ENCODE measurements at places on chromosomes 6 and 20.

GRCh38 chr6:109793792-109794191 is 102.7 kb downstream of the FIG4 start:
- no peak for DNase-seq

GRCh38 chr6:14706378-14706929 is 539.4 kb upstream of the JARID2 start:
- peak; percentile 42 for DNase-seq

DNA sequence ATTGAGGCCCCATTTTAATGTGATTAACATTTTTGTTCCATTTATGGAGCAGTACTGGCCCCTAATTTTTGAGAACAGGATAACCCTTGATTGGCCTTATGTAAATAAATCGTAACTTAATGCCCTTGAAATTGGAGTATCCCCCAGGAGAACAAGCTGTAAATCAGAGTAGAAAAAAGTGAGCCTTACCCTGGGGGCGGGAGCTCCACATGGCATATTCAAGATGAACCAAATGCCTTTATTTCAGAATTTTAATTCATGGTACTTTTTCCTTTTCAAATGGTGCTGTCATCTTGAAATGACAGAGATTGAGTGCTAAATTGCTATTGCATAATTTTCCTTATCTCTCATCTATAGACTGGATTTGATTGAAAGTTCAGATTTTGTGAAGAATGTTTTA is 809.5 kb upstream of the FLRT3 start:
- no peak for DNase-seq

GRCh38 chr6:150126641-150127291 is 16.1 kb upstream of the PPP1R14C start:
- no peak for DNase-seq

DNA sequence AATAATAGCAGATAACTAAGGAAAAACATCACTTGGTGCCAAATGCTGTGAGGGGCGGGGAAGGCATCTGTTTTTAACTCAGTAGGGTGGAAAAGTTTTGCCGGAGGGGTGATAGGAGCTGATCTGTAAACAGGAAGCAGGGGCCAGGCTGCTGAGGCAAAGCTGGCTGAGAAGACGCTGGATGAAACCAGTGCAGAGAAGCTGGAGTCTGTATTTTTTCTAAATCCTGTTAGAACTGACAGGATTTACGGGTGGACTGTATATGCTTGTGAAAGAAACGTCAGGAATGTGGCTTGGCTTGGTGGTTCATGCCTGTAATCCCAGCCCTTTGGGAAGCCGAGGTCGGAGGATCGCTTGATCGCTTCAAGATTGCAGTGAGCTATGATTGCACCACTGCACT is 5.6 kb downstream of the PCMTD2 start:
- no peak for DNase-seq

GRCh38 chr6:1388630-1389368 is 577 bp upstream of the FOXF2 start:
- DNase-seq = no peak

DNA sequence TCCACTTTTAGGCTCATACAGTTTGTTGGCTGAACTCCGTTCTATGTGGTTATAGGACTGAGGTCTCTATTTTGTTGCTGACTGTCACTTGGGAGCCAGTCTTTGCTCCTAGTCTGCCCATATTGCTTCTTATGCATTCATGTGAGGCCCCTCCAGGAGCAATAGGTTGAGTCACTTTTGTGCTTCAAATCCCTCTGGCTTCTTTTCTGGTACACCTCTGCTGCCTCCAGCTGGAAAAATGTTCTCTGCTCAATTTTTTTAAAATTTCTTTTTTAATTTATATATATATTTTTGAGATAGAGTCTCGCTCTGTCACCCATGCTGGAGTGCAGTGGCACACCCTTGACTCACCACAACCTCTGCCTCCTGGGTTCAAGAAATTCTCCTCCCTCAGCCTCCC is 42.7 kb upstream of the NOX3 start:
- DNase-seq = no peak

GRCh38 chr6:119594907-119595306 is 245.3 kb upstream of the MAN1A1 start:
- no peak for DNase-seq

GRCh38 chr6:84390851-84391250 is 163.4 kb upstream of the CEP162 start:
- DNase-seq = no peak

DNA sequence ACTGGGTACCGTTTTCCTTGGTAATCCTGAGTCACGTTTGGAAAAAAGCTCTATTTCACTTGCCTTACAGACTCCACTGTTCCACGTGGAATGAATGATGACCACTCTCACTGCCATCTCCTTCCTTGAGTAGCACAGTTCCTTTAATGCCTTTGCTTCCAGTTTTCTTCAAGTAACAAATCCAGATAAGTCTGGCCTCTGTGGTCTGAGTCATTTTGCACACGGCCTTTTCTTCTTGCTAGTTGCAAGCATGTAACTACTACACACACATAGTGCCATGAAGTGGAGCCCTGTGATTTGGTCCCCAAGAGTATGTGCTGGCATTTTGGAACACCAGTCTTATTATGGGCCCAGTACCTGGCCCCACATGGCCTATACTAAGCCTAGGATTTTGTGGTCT is 182.8 kb downstream of the SASH1 start:
- DNase-seq = no peak

DNA sequence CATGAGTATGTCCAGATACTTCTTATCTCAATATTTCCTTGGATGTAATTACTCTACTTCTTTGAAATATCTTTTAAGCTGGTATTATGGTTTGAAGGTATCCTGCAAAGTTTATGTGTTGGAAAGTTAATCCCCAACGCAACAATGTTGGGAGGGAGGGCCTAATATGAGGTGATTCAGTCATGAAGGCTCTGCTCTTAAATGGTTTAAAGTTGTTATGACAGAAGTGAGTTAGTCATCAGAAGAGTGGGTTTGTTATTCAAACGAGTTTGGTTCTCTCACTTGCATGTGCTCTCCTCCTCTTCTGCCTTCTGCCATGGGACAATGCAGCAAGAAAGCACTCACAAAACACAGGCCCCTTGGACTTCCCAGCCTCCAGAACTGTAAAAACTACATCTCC is 176.3 kb downstream of the KCNQ5 start:
- DNase-seq = no peak

GRCh38 chr6:88730611-88731011 is 232.8 kb downstream of the RNGTT start:
- DNase-seq = no peak

DNA sequence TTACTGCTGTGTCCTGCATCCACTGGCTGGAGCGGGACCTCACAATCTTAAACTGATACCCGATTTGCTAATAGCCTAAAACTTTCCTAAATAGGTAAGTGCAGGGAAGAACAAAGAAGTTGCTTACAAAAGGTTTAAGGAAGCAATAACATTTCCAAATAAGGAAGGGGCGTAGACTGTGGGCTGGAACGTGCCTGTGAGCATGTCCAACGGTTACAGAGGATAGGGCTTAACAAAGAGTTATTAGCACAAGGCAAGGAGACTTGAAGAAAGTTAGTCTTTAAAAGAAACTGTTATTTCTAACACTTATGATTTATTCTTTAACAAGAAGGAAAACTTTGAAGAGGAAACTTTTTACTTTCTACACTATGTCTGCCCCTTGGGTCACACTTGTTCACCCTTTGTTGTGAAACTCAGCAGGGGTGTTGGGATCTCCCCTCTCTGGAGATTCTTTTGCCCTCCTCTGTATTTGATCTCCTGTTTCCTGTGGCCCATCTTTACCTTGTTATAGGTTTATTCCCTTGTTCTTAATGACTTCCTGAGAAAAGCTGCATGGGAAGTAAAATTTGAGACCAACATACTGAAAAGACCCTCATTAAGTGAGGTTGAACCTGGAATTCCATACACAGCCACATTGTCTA is 28.7 kb downstream of the KAT14 start:
- no peak for DNase-seq

GRCh38 chr6:45658958-45659357 is 281.2 kb upstream of the SUPT3H start:
- no peak for DNase-seq

- no peak for DNase-seq
Observed at GRCh38 chr20:54067606-54068174, 2.7 kb downstream of the BCAS1 start.

- DNase-seq = no peak
Observed at GRCh38 chr6:93373445-93373844, 45.9 kb downstream of the EPHA7 start.

- DNase-seq = no peak
Observed at GRCh38 chr6:163688739-163689362, 274.3 kb downstream of the QKI start.

- no peak for DNase-seq
Observed at GRCh38 chr6:35428421-35429149, 23.6 kb upstream of the FANCE start.

- no peak for DNase-seq
Observed at GRCh38 chr6:166782520-166782919, 155.5 kb upstream of the RPS6KA2 start.

DNA sequence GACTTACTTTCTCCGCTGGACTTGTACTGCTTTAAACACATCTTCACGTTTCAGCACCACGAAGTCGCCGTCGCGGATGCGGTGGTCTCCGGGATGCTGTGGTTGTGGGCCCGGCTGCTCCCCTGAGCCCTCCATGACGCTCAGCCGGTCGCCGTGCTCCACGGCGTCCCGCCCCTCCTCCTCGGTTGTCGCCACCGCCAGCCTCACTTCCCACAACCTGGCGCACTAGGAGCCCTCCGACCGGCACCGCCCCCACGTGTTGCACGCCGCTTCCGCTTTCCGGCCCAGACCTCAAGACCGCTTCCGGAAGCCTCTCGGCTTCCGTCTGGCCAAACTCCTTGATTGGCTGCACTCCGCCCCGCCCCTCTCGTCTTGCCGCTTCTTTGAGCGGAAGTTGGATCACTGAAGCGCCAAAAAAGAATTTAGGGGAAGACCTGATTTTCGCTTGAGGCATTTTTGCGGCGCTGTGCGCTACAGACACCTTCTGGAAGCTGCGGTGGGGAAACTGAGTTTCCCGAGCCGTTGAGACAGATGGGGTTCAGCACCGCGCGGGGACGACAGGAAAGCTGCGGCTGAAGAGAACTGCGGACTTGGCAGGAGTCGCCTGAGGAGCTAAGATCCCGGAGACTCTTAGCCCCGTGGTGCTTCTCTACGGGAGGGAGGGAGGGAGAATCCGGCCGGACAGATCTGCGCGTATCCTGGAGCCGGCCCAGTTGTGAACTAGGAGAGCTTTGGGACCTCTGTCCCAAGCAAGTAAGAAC is at the start of the genes MCM8 and TRMT6:
Gene MCM8, plus strand, starts transcription at position 382 of the 761 bp plus-strand sequence. CDS start 1,364 bp downstream, outside the sequence.
Gene TRMT6, minus strand, starts transcription at position 263 of the 761 bp plus-strand sequence. Its CDS starts 128 bp downstream, at position 135.
- DNase-seq = peak; percentile 86

GRCh38 chr6:41692730-41693129 is 42.7 kb downstream of the TFEB start:
- no peak for DNase-seq

GRCh38 chr20:53769041-53769440 is 175.4 kb upstream of the ZNF217 start:
- no peak for DNase-seq

DNA sequence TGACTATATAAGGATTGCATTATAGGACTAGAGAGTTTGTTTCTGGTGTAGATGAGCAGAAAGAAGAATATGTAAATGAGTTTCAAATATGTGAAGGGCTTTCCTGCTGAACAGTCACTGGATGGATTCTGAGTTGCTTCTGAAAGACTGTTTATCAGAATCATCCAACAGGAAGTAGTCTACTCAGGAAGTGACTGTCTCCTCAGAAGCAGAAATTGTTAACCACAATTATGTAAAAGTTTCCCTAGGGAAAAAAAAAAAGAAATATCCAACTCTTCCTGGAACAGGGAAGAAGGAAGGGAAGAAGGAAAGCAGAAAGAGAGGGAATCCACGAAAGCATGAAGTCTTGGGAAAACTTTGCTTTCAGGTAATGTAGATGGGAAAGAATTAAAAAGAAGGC is 138.9 kb downstream of the TENT5A start:
- no peak for DNase-seq

DNA sequence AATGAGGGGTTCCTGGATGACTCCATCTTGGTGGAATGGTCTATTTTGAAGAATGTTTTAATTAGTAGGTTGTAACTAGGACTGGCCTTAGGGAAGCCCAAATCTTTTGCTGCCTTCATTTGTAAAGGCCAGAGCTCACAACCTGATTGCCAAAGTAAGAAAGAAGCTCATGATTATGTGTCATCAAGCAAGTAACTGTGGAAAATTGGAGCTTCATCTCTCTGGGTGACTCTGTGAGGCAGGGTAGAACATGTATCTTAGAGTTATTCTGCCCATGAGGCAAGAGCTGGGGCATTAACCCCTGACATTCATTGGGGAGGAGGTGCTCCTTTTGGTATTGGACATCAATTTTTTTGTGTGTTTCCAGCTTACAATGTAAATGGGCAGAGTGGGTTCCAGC is 273.9 kb upstream of the JAG1 start:
- no peak for DNase-seq

GRCh38 chr6:69914015-69914485 is 47.7 kb downstream of the COL19A1 start:
- no peak for DNase-seq

DNA sequence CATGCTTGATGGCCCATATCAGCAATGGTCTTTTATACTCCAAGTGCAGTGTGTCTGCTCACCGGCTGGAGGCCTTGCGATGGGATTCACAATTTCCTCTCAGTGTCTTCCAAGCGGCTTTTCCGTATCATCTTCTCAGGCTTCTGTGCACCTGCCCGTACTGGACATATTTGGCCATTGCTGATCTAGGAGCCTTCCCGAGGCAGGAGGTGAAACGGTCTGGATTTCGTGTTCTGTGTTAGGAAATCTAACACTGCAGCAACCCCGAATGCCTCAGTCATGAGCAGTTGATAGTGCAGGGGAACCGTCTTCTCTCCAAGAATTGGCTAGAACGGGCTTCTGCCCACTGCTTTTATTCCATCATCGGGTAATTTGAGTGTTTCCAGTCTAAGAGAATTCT is 60.5 kb downstream of the PPP1R14C start:
- no peak for DNase-seq

GRCh38 chr20:22303523-22303922 is 280.8 kb downstream of the FOXA2 start:
- no peak for DNase-seq

DNA sequence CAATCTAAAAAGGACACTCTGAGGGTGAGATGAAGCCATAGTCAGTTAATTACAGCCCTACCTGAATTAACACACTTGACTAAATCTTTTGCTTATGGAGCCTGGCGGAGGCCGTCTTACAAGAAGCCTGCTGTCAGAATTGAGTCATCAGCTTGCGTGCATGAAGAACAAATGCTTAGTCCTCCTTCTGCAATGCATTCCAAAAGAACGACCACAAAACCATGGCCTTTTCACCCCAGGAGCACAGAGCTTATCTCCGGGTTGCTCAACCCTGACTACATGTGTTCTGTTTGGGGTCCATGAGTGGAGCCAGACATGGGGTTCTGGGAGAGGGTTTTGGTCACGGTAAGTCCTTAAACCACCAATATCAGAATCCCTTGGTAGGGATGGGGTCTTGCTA is 318.1 kb downstream of the CLIC5 start:
- DNase-seq = no peak

GRCh38 chr20:32368925-32369324 is 10.8 kb downstream of the ASXL1 start:
- DNase-seq = no peak

GRCh38 chr6:134065706-134066105 is 13.3 kb upstream of the SLC2A12 start:
- no peak for DNase-seq

Data from stimulated activated CD4-positive, alpha-beta T cell treated with anti-CD3 and anti-CD28 coated beads, Interleukin-15, amount 100 ng/mL, for 1 hour (primary cell).